ENCODE measurements at places on chromosomes 1 and 21.

- no peak for DNase-seq
Measured at GRCh38 chr1:66160719-66161118, 368.0 kb downstream of the PDE4B start.

- DNase-seq, result no peak
Measured at GRCh38 chr1:157932069-157932468, 61.4 kb upstream of the KIRREL1 start.

DNA sequence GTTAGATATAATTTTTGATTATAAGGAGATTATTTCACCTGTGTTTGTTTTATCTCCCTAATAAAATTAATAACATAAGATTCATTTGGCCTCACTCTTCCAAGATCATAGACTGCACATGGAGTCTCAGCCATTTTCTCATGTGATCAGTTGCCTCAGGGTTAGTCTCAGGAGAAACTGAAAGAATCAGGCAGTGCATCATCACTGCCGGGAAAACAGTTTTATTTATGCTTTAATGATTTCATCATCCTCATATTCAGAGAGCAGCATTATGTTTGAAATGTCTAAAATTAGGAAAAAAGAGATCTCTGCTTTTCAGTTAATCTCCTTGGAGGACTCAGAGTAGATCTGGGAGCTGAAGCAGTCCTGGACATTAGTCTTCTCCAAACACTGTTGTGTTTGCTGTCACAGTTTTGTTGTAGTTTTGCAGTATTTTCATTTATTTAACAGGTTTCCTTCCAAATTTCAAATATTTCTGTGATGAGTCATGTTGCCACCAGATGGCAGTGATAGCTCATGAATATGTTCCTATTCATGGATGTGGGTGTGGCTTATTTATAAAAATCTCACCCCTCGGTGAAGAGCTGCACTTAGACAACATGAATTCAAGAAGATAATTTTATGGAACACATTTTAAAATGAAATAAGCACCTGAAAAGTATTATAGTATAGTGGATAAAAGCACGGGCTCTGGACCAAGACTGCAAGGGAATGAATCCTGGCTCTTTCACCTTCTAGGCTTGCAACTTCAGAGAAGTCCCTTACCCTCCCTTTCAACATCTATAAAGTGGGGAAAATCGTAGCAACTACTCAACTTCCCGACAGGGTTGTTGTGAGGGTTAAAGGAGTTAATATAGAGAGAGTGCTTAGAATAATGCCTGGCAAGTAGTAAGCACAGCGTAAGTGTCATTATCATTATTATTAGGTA lies 31.2 kb downstream of the CHD1L start:
- no peak for DNase-seq

DNA sequence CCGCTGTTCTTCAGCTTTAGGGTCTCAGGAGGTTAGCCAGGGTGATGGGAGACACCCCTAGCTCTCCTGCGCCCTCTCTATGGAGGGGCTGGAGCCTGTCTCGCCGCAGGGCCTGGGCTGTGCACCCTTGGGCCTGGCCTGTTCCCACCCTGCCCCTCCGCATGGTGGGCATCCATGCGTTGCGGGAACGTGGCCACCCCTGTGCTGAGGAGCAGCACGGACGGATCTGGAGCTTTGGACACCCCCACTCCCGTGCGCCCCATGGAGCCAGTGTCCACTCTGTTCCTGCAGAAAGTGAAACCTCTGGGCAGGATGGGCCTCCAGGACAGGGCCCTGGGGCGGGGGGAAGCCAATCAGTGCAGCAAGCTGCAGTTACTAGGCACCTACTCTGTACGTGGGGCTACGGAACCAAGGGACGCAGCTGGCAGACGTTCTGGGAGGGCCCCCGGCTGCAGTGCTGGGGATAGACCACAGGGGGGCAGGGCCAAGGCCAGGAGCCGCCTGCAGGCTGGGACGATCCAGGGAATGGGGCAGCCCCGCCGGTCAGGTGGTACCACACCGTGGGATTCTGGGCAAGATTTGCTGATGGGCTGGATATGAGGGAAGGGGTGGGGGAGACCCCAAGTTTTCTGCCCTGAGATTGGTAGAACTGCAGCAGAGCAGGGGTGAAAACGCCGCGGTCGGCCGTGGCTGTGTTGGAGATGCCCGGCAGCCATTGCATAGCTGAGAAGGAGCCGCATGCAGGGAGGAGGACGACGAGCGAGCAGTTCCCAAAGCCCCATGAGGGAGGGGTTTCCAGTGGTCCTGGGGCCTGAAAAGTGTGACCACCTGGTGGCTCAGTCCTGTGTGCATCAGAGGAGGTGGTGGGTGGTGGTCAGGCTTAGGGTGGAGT lies 43.3 kb downstream of the TP73 start:
- DNase-seq, result no peak

GRCh38 chr1:227779021-227779441 lies 36.4 kb upstream of the PRSS38 start:
- DNase-seq, result no peak

- DNase-seq, result no peak
Measured at GRCh38 chr21:35422011-35422410, 372.9 kb upstream of the RUNX1 start.

DNA sequence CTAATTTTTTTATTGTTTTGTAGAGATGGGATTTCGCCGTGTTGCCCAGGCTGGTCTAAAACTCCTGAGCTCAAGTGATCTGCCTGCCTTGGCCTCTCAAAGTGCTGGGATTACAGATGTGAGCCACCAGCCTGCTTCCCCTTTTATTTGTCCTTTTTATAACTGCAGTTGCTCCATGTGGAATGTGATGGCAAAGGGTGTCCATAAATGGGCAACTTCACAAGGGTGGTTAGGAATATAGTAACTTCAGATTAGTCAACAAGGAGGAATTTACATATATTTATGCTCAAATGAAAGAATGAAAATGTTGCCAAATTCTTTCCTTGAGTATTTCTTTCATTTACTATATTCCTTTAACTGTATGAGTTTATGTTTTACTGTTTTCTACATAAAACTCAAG lies 182.9 kb downstream of the BACH1 start:
- DNase-seq, result no peak

- DNase-seq, result no peak
Measured at GRCh38 chr1:103363008-103363365, 162.5 kb upstream of the RNPC3 start.

GRCh38 chr1:68175621-68176398 lies 56.5 kb downstream of the WLS start:
- DNase-seq, result no peak

GRCh38 chr21:45376459-45377324 lies 28.3 kb upstream of the COL18A1 start:
- DNase-seq, result no peak

GRCh38 chr21:44494418-44494817 lies 39.1 kb downstream of the LRRC3 start:
- no peak for DNase-seq

Data from activated T-helper 1 cell treated with Interleukin-2 at 50 U/mL for 16 hours (primary cell).